Erythroblast (primary cell): ENCODE measurements at places on chromosomes 5 and 9.

DNA sequence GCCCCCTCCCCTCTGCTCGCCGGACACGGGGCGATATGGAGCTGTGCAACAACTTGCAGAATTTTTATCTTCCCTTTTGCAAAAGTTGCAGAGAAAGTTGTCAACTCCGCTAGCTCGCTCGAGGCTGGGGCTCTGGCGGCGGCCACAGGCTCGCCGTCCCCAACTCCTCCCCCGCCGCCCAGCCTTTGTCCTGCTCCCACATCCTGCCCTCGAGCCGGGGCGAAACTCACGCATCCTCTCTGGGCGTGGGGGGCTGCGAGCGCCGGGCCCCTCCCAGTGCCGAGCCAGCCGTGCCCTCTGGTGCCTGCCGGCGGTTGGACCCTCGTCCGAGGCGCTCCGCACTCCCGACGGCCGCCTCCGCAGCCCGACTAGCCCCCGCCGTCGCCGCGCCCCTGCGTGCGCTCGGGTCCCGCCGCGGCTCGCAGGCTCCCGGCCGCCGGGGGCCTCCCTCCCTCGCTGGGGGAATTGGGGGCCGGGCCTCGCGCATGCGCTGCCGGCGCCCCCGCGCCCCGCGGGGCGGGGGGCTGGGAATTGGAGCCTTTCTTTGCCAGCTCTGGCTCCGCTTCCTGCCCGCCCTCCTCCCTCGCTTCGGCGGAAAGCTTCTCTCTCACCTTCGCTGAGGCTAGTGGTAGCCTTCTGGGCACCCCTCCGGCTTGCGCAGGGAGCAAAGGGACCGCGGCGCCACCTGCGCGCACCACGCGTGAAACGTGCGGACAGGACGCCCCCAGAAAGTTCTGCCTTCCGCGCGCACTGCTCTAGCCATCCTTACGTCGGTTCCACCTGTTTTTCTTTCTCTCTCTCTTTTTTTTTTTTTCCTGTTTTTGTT, at the start of gene CCNJL:
TSS of gene CCNJL (minus strand) at position 431 of the 826 bp plus-strand sequence. CDS start 641 bp downstream, outside the sequence.
- DNase-seq, result peak; percentile 38

DNA sequence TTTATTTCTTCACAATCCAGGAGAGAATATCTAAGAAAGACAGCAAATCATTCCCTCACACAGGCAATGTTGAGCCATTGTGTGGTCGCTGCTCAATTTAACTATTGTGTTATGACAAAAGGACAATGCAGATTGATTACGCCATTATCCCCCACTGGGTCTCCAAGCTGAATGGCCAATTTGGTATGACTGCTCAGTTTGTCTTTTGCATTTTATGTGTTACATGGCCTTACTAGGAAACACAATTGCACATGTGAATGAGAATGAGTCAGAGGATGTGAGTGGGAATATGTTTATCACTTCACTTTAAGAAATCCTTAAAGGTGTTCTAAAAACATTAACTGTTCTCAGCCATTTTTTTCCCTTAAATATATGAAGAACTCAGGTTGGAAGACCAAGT, 108.3 kb downstream of the FAM174A start:
- DNase-seq, result no peak

DNA sequence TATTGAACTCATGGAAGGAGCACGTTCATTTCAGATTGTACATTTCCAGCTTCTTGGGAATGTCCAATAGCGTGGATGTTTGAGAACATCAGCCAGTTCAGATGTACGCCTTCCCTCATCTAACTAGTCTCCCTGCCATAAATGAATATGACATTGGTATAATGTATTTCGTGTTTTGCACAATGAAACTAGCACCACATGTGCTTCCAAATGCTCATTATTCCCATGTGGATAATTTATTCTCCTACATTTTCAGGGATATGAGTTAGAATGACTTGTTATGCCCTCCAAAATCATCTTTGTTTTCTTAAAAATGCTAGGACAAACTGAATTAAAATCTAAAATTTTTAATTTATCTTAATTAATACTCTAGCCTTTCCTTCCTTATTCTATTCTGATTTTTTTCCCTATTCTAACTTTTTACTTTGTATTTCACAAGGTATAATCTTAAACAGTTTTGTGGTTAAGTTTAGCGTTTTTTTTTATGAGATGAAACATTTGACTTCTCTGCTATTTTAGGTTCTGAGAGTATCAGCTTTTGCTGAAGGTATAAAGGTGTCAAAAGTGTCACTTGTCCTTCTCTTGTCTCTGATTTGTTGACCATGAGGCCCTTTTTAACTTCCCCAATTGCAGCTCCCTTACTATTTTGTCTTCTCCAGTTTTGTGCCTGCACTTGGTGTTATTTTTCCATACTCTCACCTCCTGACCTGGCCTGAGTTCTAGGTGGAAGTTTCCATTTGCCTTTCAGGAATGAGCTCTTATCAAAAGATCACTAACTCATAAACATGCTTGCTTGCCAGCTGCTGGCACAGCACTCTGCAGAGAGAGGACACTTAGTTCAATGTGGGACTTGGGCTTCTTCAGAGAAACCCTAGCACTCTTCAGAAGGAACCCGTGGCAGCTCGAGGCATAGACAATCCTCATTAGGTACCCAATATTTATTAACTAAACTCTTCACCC, 106.8 kb downstream of the FRMD3 start:
- DNase-seq, result no peak

GRCh38 chr9:36399980-36400331, at the start of gene RNF38:
TSS of gene RNF38 (minus strand) at chr9:36400269. CDS start at chr9:36400108, 161 bp downstream.
- no peak for DNase-seq
